ENCODE measurements at places on chromosomes 3 and 15. TPM values are rescaled to one million over a fixed set of nuclear protein-coding genes. Genes with fewer than 3 reads are reported as not detected.

Gene PRICKLE2
- not detected for total RNA-seq

Gene DAZL
- not detected for total RNA-seq

Gene RYR3
- total RNA-seq: not detected

Gene TCTA
- total RNA-seq: 9.5 TPM

Gene CHRFAM7A
- total RNA-seq: 0.90 TPM

Gene NCBP2
- 83.0 TPM for total RNA-seq

Gene NGLY1
- total RNA-seq: 56.7 TPM

Gene PIF1
- 30.2 TPM for total RNA-seq

DNA sequence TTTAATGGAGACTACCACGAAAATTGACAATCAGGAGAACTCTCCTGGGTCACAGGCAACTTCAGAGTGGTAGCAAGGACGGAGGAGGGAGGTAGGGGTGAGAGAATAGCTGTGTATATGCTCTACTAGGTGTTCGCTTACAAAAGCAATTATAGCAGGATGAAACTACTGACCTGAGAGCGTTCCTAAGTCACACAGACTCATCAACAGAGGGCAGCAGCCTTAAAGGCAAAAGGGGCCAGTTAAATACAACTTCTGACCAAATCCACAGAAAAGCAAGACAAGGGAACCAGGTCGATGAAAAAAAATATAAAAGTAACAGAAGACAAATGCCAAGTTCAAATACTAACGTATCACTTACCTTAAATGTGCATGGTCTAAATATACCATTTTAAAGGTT lies 894.6 kb downstream of the PLOD2 start:
- DNase-seq: no peak

- no peak for DNase-seq
These were observed 50.7 kb upstream of the TSPAN3 start for GRCh38 chr15:77121599-77121998.

DNA sequence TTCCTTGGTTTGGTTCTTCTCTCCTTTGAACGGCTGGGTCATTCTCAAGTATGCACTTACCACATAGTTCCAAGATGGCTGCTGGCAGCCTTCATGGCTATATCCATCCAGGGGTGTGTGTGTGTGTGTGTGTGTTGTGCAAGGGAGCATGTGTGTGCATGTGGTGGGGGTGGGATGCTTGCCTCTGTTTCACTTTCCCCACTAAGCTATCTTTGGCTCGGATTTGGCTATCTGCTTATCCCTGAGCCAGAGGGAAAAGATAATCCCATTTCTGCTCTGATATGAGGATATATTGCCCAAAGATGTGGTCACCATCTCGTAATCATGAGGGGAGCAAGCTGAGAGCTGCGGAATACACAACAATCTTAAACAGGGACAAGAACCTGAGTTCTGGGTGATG lies 26.2 kb downstream of the ANAPC13 start:
- DNase-seq: no peak

- no peak for DNase-seq
These were observed 470.7 kb upstream of the CBLB start for GRCh38 chr3:106339551-106339950.

DNA sequence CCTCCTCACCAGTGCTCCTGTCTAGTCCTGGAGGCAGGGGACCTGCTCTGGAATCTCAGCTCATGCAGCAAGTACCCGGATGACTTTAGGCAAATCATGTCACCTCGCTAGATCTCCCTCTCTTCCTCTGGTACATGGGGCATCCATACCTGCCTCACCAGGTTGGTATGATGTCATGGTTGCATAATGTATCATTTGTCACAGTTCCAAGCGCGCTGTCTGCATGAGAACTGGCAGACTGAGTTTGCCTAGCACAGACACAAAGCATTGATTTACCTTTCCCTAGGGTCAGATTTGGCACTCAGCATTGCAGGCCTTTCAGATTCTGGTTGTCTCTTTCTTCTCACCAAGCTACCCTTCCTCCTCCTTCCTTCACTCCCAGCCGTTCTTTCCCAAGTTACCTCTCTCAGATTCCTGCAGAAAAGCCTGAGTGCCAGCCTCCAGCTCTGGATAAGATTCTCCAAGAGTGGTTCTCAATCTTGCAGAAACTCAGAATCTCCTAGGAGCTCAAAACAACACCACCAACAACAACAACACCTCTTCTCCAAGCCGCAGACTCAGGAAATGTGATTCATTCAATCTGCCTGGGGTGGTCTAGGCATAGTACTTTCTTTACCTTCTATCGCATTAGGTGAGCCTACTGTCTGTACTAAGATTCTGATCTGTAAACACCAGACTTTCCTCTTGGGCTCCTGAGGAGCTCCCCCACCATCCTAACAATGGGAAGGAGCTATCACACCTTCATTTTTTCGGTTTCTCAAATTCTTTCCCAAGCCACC lies 29.5 kb downstream of the FAM43A start:
- no peak for DNase-seq

DNA sequence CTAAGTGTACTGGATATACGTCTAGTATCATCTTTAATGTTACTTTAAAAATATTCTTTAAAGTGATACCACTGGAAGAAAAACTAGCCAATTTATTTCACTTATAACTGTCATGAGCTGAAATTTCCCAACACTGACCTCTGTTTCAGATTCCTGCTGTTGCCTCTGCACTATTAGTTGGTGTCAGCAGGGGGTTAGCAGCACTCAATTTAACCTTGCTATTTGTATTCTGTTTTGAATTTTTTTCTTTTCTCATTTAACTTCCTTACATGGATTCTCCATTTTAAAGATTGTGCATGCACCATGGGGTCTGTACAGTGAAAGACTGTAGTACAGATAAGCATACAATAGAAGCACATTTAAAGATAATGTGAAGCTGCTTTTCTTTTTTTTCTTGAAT lies 169.2 kb downstream of the UBE2E2 start:
- DNase-seq: no peak

- DNase-seq: no peak
These were observed 585.8 kb upstream of the UBE2E2 start for GRCh38 chr3:22617372-22617771.

GRCh38 chr3:131036200-131036816 lies 9.6 kb downstream of the NEK11 start:
- DNase-seq: no peak

DNA sequence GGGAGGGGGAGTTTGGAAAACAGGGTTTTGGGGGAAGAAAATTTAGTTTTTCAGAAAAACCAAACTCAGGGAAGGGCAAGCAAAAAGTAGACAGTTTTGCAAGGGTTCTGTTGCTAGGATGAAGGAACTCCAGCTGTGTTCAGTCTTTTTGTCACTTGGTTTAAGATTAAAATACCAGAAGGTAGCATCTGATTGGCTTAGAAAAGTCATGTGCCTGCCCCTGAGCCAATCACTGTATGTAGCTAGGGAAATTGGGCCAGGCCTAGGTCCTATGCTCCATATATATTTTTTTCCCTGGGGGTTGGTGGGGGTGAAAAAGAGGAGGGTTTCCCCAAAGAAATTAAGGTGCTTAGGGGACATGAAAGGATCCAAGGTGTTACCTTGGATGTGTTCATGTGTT lies 24.3 kb downstream of the CLDN11 start:
- no peak for DNase-seq

- DNase-seq: no peak
These were observed 521.1 kb downstream of the NR2F2 start for GRCh38 chr15:96851613-96852012.

Data from activated CD4-positive, alpha-beta memory T cell treated with anti-CD3 and anti-CD28 coated beads for 36 hours (primary cell).